ENCODE measurements at places on chromosomes 12 and 14.
A peak's percentile ranks its signal among the peaks of the same experiment; 100 is the strongest.

GRCh38 chr12:7788294-7788660 lies 925 bp upstream of the NANOG start:
- no peak for DNase-seq

- no peak for DNase-seq
Measured at GRCh38 chr12:44397631-44398030, 478.5 kb downstream of the NELL2 start.

DNA sequence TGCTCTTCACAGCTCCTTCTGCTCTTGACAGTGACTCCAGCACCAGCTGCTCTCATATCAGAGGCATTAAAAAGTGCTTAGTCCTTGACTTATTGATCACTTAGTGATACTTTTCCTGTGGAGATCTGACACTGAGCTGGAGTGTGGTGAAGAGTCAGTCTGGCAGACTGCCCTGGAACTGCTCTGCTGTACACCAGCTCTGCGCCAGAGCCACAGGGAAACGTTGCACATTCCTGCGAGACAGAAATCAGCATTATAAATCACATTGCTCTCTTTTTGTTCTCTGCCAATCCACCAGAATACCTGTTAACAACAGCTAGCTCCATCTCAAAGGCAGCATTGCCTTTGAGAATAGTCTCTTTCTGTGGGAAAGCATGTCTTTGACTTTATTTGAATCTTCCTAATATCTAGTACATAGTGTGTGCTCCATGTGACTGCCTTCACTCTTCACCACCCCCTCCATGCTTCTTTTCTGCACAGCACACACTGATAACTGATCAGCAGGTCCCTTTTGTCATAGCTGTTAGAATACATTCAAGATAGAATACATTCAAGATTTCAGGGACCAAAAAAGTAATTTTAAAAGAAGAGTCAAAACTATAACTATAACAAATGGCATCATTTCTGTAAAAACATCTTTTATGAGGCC lies 48.2 kb upstream of the VSX2 start:
- DNase-seq: no peak

- DNase-seq: peak; percentile 90
Measured at GRCh38 chr12:52521175-52521567, 977 bp upstream of the KRT5 start.

- no peak for DNase-seq
Measured at GRCh38 chr12:63079791-63080502, 71.1 kb downstream of the AVPR1A start.
